SK-N-SH (cell line): ENCODE measurements at places on chromosomes 6 and 20. TPM values are rescaled to one million over a fixed set of nuclear protein-coding genes. Genes with fewer than 3 reads are reported as not detected.

The PTGIS gene
- 0.67 and 1.0 TPM in 2 replicates for polyA plus RNA-seq

The AIF1 gene
- polyA plus RNA-seq, result not detected in 2 replicates

The MLIP gene
- polyA plus RNA-seq, result 0.03 TPM in 1 of 2 replicates, not detected in the other

The PPP1R3G gene
- 0.08 and 0.10 TPM in 2 replicates for polyA plus RNA-seq

The SMLR1 gene
- polyA plus RNA-seq, result 0.03 TPM in 1 of 2 replicates, not detected in the other

The FAM209A gene
- not detected in 2 replicates for polyA plus RNA-seq

The GRIK2 gene
- polyA plus RNA-seq, result 0.26 and 0.30 TPM in 2 replicates

GRCh38 chr20:32528171-32528891 is 56.8 kb downstream of the NOL4L start:
- no peaks in the 10 kb centered on the region for H3K27me3 ChIP-seq
- H3K4me3 ChIP-seq, result no peak overlapping the region
- H3K27ac ChIP-seq, result no peak overlapping the region
- DNase-seq, result peak; percentile 60
- H3K36me3 ChIP-seq, result no peaks in the 10 kb centered on the region

DNA sequence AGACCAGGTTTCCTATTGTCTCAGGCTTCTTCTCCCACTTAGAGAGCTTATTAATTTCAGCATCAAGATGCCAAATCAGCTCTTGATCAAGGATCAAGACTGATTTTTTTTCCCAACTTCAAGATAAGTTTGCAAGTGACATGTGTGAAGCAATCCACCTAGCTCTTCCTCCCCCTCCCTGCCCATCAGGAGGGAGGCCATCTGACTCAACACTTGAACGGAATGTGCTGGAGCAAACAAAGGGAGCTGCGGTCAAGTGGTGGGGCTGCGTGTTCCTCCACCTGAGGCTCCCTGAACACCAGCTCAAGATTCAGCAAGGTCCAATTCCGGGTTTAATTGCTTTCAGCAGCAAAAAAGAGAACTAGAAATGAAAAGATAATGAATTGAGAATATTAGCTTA is 38.7 kb downstream of the TTI1 start:
- DNase-seq, result no peak
- H3K27me3 ChIP-seq, result no peaks in the 10 kb centered on the region
- H3K4me3 ChIP-seq, result no peak overlapping the region
- H3K4me1 ChIP-seq, result peaks cover 4% of the 10 kb centered on the region; the same call in 1 of the 2 replicates
- no peak overlapping the region for H3K27ac ChIP-seq

DNA sequence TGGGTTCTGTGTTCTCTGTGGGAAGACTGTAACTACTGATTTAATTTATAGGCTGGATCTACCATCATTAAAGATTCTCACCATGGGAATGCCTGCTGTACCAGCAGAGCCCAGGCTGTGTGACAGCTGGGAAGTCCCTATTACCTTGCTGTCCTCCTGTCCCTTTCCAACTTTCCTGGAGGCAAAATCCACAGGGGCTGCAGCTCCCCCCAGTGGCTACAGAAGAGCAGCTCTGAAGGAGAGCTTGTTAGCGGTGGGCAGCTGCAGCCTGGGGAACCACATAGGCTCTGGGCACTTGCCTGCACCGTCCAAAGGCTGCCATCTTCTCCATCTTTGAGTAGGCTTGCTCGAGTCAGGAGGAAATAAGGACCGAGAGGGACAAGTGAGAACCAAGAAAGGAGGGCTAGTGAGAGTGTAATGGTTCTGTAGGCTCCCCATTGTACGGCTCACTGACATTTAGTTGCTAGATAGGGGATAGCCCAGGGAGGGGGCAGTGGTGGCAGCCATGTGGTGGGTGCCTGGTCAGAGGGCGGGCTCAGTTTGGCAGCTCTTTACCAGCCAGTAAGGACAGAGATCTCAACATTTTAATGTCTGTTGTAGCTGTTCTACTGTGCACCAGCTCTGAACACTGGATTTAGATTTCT is 155.1 kb upstream of the MLIP start:
- H3K36me3 ChIP-seq, result no peaks in the 10 kb centered on the region
- no peak overlapping the region for H3K27ac ChIP-seq
- peaks cover 5% of the 10 kb centered on the region; the same call in 1 of the 2 replicates for H3K27me3 ChIP-seq

GRCh38 chr6:91428296-91428695 is 841.4 kb upstream of the MAP3K7 start:
- no peaks in the 10 kb centered on the region for H3K4me1 ChIP-seq
- no peak for DNase-seq
- no peak overlapping the region for H3K4me3 ChIP-seq

- no peak for DNase-seq
- no peak overlapping the region; the same call in 1 of the 2 replicates for H3K27ac ChIP-seq
- peaks cover 54% of the 10 kb centered on the region; the same call in 1 of the 2 replicates for H3K36me3 ChIP-seq
- no peak overlapping the region for H3K4me3 ChIP-seq
These were observed 13.8 kb downstream of the UCKL1 start for GRCh38 chr20:63942250-63942951.

DNA sequence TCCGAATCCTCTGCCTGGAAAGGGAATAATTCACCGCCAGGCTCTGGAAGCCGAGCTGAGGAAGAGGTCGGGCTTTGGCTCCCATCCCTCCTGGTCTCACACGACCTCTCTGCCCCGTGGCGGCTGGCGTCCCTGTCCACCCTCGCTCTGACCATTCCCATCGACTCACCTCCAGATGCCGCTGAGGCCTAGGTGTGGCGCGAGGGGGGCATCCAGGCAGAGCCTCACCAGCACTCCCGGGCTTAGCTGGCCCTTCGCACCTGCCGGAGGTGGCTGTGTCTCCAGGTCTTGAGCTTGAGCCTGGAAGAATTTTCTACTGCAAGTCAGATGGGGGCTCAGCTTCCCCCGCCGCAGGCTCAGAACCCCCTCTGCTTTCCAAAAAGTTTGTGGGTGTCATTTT is 28.5 kb upstream of the SMOC2 start:
- no peaks in the 10 kb centered on the region for H3K27me3 ChIP-seq
- DNase-seq, result no peak
- no peaks in the 10 kb centered on the region for H3K36me3 ChIP-seq
- no peak overlapping the region for H3K4me3 ChIP-seq

GRCh38 chr6:32854376-32855178 is 585 bp downstream of the PSMB9 start:
- DNase-seq, result peak; percentile 30
- H3K36me3 ChIP-seq, result peaks cover 7% of the 10 kb centered on the region; the same call in 1 of the 2 replicates
- peak overlapping the region; percentile 88 for H3K4me3 ChIP-seq
- H3K4me1 ChIP-seq, result peaks cover 14% of the 10 kb centered on the region; the same call in 1 of the 2 replicates
- H3K27ac ChIP-seq, result no peak overlapping the region
- no peaks in the 10 kb centered on the region for H3K27me3 ChIP-seq

DNA sequence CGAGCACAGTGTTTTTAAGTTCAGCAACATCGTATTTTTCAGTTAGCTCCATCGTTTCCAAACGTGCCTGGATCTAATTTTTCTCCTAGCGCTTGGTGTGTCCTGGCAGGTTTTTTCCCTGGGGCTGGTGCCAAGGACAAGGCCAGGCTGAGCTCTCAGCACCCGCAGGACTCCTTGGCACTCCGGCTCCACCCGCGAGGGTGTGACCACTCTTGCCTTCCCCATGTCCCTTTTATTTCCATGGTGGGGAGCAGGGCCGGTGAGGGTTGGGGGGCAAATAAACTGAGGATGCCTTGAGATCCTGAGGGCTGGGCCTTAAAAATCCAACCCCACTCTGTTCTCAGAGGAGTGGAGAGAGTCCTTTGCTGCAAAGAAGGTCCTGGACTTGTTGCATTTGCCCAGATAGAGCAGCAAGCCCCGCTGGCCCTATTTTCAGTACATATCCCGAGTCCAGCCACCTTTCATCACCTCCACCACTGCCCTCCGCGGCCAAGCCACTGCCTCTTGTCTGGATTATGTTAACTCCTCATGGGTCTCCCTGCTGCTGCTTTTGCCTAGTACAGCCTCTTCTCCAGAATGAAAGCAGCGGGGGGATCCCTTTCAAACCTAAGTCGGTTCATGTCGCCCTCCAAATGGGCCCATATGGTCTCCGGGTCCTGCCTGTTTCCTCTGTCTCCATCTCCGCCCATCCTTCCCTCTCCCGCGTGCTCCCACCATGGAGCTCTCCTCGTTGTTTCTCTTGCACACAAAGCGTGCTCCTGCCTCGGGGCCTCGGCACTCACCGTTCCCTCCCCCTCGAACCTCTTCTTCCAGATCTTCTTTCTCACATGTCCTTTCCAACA is 4.5 kb upstream of the RAB44 start:
- H3K27ac ChIP-seq, result no peak overlapping the region
- no peak overlapping the region for H3K4me3 ChIP-seq
- H3K27me3 ChIP-seq, result no peaks in the 10 kb centered on the region
- DNase-seq, result no peak
- H3K36me3 ChIP-seq, result no peaks in the 10 kb centered on the region

GRCh38 chr6:141990840-141991239 is 141.9 kb upstream of the GJE1 start:
- DNase-seq, result no peak
- H3K4me3 ChIP-seq, result no peak overlapping the region
- no peaks in the 10 kb centered on the region for H3K27me3 ChIP-seq

- no peak overlapping the region for H3K27ac ChIP-seq
- H3K27me3 ChIP-seq, result no peaks in the 10 kb centered on the region
- H3K4me1 ChIP-seq, result no peaks in the 10 kb centered on the region
- H3K36me3 ChIP-seq, result no peaks in the 10 kb centered on the region
- no peak overlapping the region; the same call in 1 of the 2 replicates for H3K4me3 ChIP-seq
These were observed 17.5 kb upstream of the FAM110A start for GRCh38 chr20:815914-816606.

GRCh38 chr6:114176726-114177125 is 166.1 kb downstream of the HS3ST5 start:
- H3K27me3 ChIP-seq, result no peaks in the 10 kb centered on the region
- H3K36me3 ChIP-seq, result no peaks in the 10 kb centered on the region
- H3K4me3 ChIP-seq, result no peak overlapping the region
- no peak overlapping the region for H3K27ac ChIP-seq
- no peak for DNase-seq

GRCh38 chr6:156658186-156658965 is 118.8 kb upstream of the ARID1B start:
- no peaks in the 10 kb centered on the region for H3K27me3 ChIP-seq
- no peak overlapping the region for H3K27ac ChIP-seq
- no peak overlapping the region for H3K4me3 ChIP-seq
- H3K4me1 ChIP-seq, result no peaks in the 10 kb centered on the region; the same call in 1 of the 2 replicates

- peaks cover 6% of the 10 kb centered on the region for H3K4me1 ChIP-seq
- H3K27me3 ChIP-seq, result no peaks in the 10 kb centered on the region
- DNase-seq, result no peak
- H3K36me3 ChIP-seq, result no peaks in the 10 kb centered on the region; the same call in 1 of the 2 replicates
- no peak overlapping the region; the same call in 1 of the 2 replicates for H3K27ac ChIP-seq
These were observed 48.6 kb upstream of the DST start for GRCh38 chr6:56691286-56691595.

- H3K4me3 ChIP-seq, result no peak overlapping the region
- H3K36me3 ChIP-seq, result peaks cover 9% of the 10 kb centered on the region
- DNase-seq, result peak; percentile 66
- H3K27me3 ChIP-seq, result no peaks in the 10 kb centered on the region
- H3K27ac ChIP-seq, result no peak overlapping the region
These were observed 23.4 kb downstream of the DYNLT1 start for GRCh38 chr6:158620963-158621693.

DNA sequence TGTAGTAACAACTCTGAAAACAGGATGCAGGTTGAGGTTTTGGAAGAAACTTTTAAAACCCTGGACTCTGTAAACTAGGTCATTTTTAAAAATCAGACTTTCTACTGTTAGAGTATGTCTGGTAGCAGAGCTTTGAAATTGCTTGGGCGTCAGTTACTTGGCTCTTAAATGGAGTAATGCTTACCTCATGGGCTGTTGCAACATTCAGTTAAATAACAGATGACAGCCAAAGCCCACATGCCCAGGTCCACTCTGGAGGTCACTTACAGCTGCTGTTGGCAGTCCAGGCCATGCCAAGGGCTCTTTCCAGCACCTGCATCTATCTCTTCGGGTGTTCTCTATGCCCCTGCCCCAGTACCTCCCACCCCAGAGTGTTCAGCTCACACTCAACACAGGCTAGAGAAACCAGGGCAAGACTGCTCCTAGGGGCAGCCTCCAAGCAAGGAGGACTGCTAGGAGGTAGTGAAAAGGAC is 96.4 kb downstream of the BANF2 start:
- DNase-seq, result no peak
- H3K36me3 ChIP-seq, result no peaks in the 10 kb centered on the region
- H3K4me1 ChIP-seq, result peaks cover 3% of the 10 kb centered on the region; the same call in 1 of the 2 replicates
- no peak overlapping the region for H3K4me3 ChIP-seq

GRCh38 chr20:1964659-1965405 is 29.0 kb downstream of the PDYN start:
- H3K36me3 ChIP-seq, result no peaks in the 10 kb centered on the region
- H3K4me1 ChIP-seq, result no peaks in the 10 kb centered on the region
- peaks cover 34% of the 10 kb centered on the region; the same call in 1 of the 2 replicates for H3K27me3 ChIP-seq
- no peak overlapping the region for H3K4me3 ChIP-seq

GRCh38 chr6:45880159-45880558 is 135.5 kb downstream of the CLIC5 start:
- H3K36me3 ChIP-seq, result no peaks in the 10 kb centered on the region
- H3K4me1 ChIP-seq, result no peaks in the 10 kb centered on the region
- H3K27me3 ChIP-seq, result peaks cover 18% of the 10 kb centered on the region; the same call in 1 of the 2 replicates
- DNase-seq, result no peak
- H3K4me3 ChIP-seq, result no peak overlapping the region

DNA sequence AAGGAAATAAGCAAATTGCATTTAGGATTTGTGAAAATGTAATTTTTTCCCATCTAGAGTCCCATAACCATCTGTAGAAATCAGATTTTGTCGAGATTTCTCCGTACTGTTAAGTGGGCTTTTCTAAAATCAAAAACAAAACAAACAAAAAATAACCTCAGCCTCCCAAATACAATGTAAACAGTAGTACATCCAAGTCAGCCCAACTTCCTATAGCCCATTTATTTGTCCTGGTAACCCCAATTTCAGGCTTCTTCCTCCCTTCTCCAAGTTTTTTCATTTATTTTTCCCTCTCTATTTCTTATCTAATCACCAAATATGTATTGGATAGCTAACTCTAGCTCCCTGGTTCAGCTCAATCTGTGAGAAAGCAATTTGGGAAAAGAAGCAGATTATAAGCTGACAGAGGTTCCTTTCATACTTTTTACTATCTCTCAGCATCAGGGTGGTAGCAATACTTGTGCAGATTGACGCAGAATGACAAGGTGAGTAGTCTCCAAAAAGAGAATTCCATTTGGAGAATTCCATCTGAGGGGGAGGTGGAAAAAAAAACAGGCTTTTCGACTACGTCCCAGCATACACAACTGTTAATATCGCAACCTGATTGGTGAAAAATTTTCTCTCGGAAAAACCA is 132.6 kb upstream of the BTN3A2 start:
- no peaks in the 10 kb centered on the region; the same call in 1 of the 2 replicates for H3K4me1 ChIP-seq
- no peaks in the 10 kb centered on the region for H3K27me3 ChIP-seq
- H3K27ac ChIP-seq, result peak overlapping the region; percentile 67
- no peaks in the 10 kb centered on the region for H3K36me3 ChIP-seq
